ENCODE measurements at places on chromosomes 12 and 14. TPM values are rescaled to one million over a fixed set of nuclear protein-coding genes. Genes with fewer than 3 reads are reported as not detected.

DNA sequence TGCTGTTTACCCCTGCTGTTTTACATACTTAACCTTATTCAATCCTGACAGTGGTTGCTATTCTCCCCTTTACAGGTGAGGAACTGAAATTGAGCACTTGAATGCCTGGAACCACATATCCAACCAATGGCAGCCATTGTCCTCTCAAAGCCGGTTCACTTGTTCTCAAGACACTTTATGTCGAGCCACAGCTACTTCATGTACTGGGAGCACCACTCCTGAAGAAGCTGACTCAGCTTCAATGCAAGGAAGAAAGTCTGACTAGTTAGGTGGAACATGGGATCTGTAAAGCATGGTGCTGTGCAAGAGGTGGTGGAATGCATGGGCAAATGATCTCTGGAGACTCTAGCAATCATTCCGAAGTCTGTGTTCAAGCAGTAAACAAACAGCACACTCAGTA is 113.9 kb upstream of the CPM start:
- DNase-seq, result no peak
- no peaks in the 10 kb centered on the region for H3K27me3 ChIP-seq
- no peaks in the 10 kb centered on the region for H3K4me1 ChIP-seq
- no peak overlapping the region for H3K27ac ChIP-seq
- no peak overlapping the region for H3K4me3 ChIP-seq

GRCh38 chr12:29563636-29564035 is 66.2 kb upstream of the OVCH1 start:
- H3K27me3 ChIP-seq, result no peaks in the 10 kb centered on the region
- H3K4me1 ChIP-seq, result peaks cover 27% of the 10 kb centered on the region
- H3K4me3 ChIP-seq, result no peak overlapping the region
- peak overlapping the region; percentile 68 for H3K27ac ChIP-seq
- DNase-seq, result no peak

GRCh38 chr12:99278899-99279298 is 368.7 kb upstream of the GARIN6 start:
- no peak for DNase-seq
- H3K36me3 ChIP-seq, result no peaks in the 10 kb centered on the region
- H3K27ac ChIP-seq, result no peak overlapping the region
- no peak overlapping the region for H3K4me3 ChIP-seq
- H3K4me1 ChIP-seq, result no peaks in the 10 kb centered on the region
- H3K27me3 ChIP-seq, result no peaks in the 10 kb centered on the region

DNA sequence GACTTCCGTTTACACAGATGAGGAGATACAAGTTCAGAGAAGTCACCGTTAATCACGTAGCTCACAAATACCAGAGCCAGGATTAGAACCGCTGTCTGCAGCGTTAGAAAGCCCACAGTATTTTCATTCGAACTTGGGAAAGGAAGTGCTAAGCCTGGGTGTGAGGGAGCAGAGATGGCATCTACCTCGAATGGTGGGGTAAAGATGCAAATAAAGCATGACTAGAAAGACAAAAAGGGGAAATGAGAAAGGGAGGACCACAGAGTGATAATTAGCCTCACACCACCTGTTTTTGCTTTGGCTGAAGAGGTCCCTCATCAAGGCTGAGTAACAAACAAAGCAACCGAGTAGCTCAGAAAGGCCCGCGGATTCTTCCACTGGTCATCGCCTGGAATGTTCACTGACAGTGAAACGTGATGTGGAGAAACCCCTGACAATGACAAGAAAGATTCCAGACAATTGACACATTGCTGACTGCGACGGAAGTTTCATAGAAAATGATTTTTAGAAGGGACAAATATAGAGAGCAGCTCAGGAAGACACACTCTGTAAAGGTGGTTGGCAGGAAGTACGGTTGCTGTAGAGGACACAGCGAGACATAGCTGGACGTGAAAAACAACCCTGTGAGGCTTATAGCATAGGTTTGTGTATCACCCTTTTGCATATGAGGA is 31.5 kb upstream of the BHLHE41 start:
- no peak for DNase-seq
- H3K4me3 ChIP-seq, result no peak overlapping the region
- no peaks in the 10 kb centered on the region for H3K36me3 ChIP-seq
- H3K27ac ChIP-seq, result no peak overlapping the region
- no peaks in the 10 kb centered on the region for H3K27me3 ChIP-seq
- H3K4me1 ChIP-seq, result peaks cover 24% of the 10 kb centered on the region

DNA sequence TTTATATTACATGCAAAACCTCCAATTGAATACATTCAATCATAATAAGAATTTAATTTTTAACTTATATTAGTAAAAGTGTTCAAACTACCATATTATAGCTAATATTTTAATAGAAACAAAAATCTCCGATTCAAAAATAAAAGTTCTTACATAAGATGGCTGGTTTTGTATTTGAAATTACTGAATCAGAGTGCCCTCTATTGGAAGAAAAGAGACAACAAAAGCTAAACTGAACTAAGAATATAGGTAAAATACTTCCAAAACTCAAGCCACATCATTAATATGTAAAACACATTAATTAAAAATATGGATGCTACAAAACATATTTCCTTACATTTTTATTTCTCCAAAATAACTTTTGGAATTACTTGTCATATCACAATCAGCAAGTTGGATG is 120.3 kb downstream of the GARIN6 start:
- no peaks in the 10 kb centered on the region for H3K27me3 ChIP-seq
- no peak for DNase-seq
- no peaks in the 10 kb centered on the region for H3K4me1 ChIP-seq
- H3K27ac ChIP-seq, result no peak overlapping the region

DNA sequence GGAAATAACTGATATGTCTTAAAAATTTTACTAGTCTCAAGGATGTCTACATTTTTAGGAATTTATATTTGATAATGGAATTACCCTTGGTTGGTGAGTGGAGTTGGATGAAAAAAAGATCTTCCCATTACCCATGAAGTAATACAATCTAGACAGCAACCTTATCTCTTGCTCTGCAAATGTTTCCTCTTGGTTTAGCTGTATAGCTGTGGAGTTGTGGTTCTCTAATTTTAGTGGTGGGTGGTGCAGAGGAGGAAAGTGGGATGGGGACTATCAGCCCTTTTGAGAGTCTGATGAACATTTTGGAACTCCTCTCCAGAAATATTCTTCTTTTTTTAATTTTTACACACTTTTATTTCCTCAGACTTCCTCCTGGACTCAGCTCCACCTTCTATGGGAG is 17.1 kb downstream of the SPX start:
- no peak overlapping the region for H3K27ac ChIP-seq
- no peaks in the 10 kb centered on the region for H3K36me3 ChIP-seq
- no peaks in the 10 kb centered on the region for H3K27me3 ChIP-seq

DNA sequence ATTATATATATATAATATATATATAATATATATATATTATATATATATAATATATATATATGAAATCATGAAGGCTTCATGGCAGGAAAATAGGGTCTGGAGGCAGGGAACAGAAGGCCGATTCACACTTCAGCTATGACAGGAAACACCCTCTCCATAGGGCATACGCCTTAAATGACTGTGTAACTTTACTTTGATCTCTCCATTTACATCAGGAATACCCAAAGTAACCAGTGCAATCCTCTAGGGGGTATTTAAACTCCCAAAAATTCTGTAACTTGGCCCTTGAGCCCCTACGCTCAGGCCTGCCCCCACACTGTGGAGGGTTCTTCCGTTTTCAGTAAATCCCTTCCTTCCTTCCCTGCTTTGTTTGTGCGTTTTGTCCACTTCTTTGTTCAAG is 40.4 kb upstream of the PPP2R5C start:
- H3K36me3 ChIP-seq, result no peaks in the 10 kb centered on the region
- H3K27ac ChIP-seq, result no peak overlapping the region
- no peaks in the 10 kb centered on the region for H3K27me3 ChIP-seq
- no peak overlapping the region for H3K4me3 ChIP-seq
- H3K4me1 ChIP-seq, result peaks cover 5% of the 10 kb centered on the region
- DNase-seq, result peak; percentile 37

DNA sequence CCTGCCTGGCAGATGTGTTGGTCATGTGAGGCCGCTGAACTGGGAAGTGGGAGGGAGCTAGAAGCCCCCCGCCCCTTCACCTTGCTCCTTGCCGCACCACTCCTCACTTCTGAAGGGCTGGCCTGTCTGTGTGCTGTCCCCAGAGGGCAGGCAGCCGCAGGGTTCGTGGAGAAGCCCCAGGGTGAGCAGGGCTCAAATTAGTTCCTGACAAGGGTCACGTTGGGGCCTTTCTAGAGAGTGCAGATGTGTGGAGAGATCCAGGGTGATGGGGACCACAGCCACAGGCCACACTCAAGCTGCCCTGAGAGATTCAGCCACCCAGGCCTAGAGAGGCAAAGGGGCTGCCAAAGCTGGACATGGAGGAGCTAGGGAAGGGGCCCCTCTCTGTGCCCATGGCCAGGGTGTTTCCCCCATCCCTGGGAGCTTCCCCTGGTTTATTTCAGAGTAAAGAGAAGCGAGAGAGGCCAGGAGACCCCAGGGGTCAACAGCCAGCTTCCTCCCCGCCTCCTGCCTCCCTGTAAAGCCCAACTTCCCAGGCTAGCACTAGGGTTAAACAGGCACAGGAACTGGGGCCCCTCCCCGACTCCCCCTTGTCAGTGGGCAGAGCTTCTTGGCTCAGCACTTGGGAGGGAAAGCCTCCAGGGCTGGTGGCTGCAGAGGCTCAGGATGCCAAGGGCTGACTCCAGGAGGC is 16.2 kb downstream of the SLC25A29 start:
- peaks cover 26% of the 10 kb centered on the region for H3K4me1 ChIP-seq
- no peak overlapping the region for H3K27ac ChIP-seq
- peaks cover 10% of the 10 kb centered on the region for H3K36me3 ChIP-seq
- H3K27me3 ChIP-seq, result no peaks in the 10 kb centered on the region

- no peak for DNase-seq
- H3K36me3 ChIP-seq, result no peaks in the 10 kb centered on the region
- peaks cover 7% of the 10 kb centered on the region for H3K4me1 ChIP-seq
- H3K4me3 ChIP-seq, result no peak overlapping the region
These were observed 156.3 kb downstream of the NUBPL start for GRCh38 chr14:31717294-31718085.

DNA sequence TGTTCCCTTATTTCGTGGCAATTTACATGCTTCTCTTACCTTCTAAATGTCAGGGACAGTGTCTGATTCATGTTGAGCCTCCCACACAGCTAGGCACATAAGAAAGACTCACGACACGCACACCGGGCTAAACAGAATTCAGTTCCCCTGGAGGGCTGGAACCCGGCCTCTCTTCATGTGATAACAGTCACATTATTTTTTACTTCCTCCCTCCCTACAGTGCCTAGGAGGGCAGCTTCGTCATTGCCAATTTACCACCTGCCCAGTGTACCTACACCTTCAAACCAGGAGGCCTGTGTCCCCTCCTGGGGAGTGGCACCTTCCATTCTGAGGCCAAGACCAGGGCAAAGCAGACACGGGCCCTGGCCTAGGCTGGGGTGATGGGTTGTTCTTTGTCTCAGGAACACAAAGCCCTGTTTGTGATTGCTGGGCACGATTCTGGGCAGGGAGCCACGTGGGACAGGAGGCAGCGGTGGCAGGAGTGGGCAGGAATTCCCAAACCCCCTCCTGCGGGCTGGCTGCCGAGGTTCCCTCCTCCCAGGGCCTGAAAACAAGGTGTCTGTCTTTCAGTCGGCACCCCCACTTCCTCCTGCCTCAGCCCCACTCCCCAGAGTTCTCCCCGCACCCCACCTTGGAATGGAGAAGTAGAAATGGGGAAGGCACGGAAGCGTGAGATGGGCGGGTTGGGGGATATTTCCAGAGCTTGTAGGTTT is 6.8 kb upstream of the RASAL1 start:
- no peaks in the 10 kb centered on the region for H3K4me1 ChIP-seq
- no peaks in the 10 kb centered on the region for H3K36me3 ChIP-seq
- H3K4me3 ChIP-seq, result no peak overlapping the region
- no peak for DNase-seq
- peak overlapping the region; percentile 40 for H3K27ac ChIP-seq
- H3K27me3 ChIP-seq, result no peaks in the 10 kb centered on the region

DNA sequence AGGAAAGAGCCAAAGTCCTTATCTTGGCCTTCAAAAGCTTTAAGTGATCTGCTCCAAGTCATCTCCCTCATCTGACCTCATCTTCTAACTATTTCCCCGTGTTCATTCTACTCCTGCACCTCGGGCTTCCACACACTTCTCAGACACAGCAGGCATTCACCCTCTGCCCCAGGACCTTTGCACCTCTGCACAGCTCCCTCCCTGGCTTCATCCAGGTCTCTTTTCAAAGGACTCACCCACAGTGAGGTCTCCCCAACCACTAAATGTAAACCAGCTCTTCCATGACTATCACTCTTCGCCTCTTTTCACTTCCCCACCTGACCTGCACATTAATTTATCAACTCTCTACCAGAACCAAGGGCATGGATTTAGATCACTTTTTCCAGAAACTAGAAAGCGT is 161.8 kb downstream of the PIWIL1 start:
- H3K36me3 ChIP-seq, result no peaks in the 10 kb centered on the region
- no peak overlapping the region for H3K27ac ChIP-seq
- DNase-seq, result no peak
- H3K4me3 ChIP-seq, result no peak overlapping the region
- H3K27me3 ChIP-seq, result no peaks in the 10 kb centered on the region

DNA sequence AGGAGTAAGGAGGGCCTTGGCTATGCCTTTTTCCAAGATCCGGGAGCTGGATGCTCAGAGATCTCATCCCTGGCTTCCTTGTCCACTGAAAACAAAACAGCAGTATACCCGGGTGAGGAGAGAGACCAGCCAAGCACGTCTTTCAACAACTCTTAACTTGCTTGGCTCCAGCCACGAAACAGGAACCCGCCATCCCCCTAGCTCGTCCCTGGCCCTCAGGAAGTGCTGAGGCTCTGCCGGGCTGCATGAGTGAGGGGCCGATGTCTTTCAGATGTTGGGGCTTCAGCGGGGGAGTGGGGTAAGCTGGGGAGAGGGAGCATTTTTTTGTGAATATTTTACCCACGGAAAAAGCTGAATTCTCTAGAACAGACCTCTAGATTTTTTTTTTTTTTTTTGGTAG is 231.1 kb downstream of the CACNA1C start:
- no peaks in the 10 kb centered on the region for H3K36me3 ChIP-seq
- H3K4me3 ChIP-seq, result peak overlapping the region; percentile 2
- H3K4me1 ChIP-seq, result peaks cover 71% of the 10 kb centered on the region
- no peaks in the 10 kb centered on the region for H3K27me3 ChIP-seq
- DNase-seq, result no peak

DNA sequence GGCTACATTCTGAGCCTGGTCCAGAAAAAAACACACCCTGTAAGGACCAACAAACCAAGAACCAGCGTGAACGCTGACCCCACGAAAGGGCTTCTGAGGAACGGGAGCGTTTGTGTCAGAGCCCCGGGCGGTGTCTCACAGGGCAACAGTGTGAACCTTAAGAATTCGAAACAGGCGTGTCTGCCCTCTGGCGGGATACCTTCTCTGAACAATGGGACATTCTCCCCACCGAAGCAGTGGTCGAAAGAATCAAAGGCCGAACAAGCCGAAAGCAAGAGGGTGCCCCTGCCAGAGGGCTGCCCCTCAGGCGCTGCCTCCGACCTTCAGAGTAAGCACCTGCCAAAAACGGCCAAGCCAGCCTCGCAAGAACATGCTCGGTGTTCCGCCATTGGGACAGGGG is 7.9 kb downstream of the DACT1 start:
- no peak overlapping the region for H3K4me3 ChIP-seq
- H3K4me1 ChIP-seq, result no peaks in the 10 kb centered on the region
- peaks cover 13% of the 10 kb centered on the region for H3K36me3 ChIP-seq
- DNase-seq, result no peak
- no peaks in the 10 kb centered on the region for H3K27me3 ChIP-seq

GRCh38 chr14:87391066-87391465 is 601.9 kb downstream of the GALC start:
- H3K4me1 ChIP-seq, result no peaks in the 10 kb centered on the region
- no peaks in the 10 kb centered on the region for H3K36me3 ChIP-seq
- no peaks in the 10 kb centered on the region for H3K27me3 ChIP-seq

Gene FNTB
- 17.6 TPM for total RNA-seq

Gene ITGA7
- 245 TPM for total RNA-seq

Gene PDZRN4
- total RNA-seq, result 54.0 TPM

Gene SLC8A3
- 0.83 TPM for total RNA-seq

Gene P3H3
- 16.4 TPM for total RNA-seq

Gene VWF
- 324 TPM for total RNA-seq

Gene CPSF2
- total RNA-seq, result 19.5 TPM

Gene DAO
- total RNA-seq, result not detected

Data from esophagus muscularis mucosa (tissue), 4 donors.